Left kidney (tissue), 8 donors: ENCODE measurements at places on chromosomes 16 and 17.

GRCh38 chr16:58459344-58460218 lies 40.4 kb upstream of the NDRG4 start:
- no peak for DNase-seq

- DNase-seq: no peak
Observed at GRCh38 chr16:85042167-85042526, 14.6 kb downstream of the KIAA0513 start.

- no peak for DNase-seq
Observed at GRCh38 chr16:27676839-27677238, 126.9 kb downstream of the KATNIP start.

GRCh38 chr17:1890758-1891450 lies 61.1 kb downstream of the RPA1 start:
- no peak for DNase-seq

DNA sequence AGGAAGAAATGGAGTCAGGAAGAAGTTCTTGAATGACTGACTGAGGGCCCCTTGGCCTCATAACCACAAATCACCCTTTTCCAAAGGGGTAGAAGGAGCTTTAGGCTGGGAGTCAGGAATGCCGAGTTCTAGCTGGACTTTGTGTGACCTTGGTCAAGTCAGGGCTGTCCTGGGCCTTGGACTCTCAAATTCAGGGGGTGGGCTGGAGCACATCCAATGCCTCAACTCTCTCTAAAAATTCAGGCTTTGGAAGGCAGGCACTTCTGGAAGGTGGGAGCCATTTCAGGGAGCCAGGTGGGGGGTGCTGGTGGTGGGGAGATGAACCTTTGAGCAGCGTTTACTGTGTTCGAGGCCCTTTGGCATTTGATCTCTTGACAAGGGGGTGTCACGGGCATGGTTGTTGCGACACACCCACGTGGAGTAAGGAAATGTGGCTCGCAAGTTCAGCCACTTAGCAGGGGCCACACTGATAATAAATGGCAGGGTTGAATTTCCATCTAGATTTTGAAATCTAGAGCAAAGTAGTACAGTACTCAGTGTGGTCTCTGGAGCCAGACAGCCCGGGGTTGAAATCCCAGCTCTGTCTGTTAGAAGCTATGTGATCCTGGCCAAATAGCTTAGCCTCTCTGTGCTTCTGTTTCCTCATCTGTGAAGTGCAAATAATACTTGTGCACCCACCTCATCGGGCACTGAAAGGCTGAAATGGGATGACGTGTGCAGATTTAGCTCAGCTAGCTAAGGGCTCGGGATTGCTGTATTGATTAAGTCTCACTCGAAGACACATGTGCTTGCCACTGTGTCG lies 47.1 kb upstream of the CIBAR2 start:
- no peak for DNase-seq

- no peak for DNase-seq
Observed at GRCh38 chr16:88846088-88846487, 10.7 kb downstream of the GALNS start.

- no peak for DNase-seq
Observed at GRCh38 chr17:80892900-80893603, 98.6 kb upstream of the CHMP6 start.
